ENCODE measurements at places on chromosomes 12 and 14. TPM values are rescaled to one million over a fixed set of nuclear protein-coding genes. Genes with fewer than 3 reads are reported as not detected.

DNA sequence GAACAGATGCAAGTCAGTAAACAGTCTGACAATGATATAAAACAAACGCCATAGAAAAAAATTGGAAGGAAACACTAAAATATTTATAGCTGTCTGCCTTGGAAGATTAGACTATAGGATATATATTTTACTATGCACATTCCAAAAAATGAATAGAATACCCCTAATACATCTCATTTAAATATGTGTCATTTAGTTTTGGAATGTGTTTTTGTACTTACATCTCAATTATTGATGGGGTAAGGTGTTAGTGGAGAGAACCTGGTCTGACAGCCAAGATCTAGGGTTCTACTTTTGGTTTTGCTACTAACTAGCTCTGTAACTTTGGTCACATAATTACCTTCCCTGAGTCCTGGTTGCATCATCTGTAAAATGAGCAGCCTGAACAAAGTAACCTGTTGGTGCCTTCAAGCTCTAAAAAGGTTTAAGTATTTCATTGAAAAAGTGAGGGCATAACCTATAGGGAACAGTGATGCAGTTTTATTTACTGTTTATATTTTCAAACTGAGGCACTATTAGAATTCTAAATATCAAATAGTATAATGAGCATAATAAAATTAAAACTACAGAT lies 28.6 kb upstream of the SLC6A13 start:
- peaks cover 46% of the 10 kb centered on the region for H3K36me3 ChIP-seq
- no peaks in the 10 kb centered on the region for H3K27me3 ChIP-seq
- no peak overlapping the region for H3K27ac ChIP-seq
- DNase-seq, result no peak

PRH1 gene
- total RNA-seq, result 32.6 TPM

GRCh38 chr12:56840922-56841321 lies 77.8 kb downstream of the HSD17B6 start:
- H3K27ac ChIP-seq, result no peak overlapping the region
- no peak for DNase-seq
- peaks cover 48% of the 10 kb centered on the region for H3K4me1 ChIP-seq
- H3K4me3 ChIP-seq, result no peak overlapping the region
- H3K27me3 ChIP-seq, result peaks cover 3% of the 10 kb centered on the region
- H3K36me3 ChIP-seq, result no peaks in the 10 kb centered on the region

DNA sequence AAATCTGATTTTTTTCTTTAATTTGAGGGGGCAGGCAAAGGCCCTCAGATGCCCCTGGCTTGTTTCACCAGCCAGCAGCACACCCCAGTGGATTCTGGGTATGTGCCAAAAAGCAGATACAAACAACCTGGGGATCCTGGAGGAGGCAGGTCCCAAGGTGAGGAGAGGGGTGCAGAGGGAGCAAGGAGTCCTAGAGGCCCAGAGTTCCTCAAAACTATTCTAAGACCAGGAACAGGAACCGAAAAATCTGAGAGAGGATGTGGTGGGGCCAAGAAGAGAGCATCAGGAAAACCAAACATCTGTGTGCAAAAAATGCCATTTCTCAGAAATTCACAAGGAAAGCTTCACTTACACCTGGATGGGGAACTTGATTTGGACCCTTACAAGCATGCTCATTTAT lies 8.2 kb downstream of the KCNA5 start:
- no peak for DNase-seq
- no peak overlapping the region for H3K27ac ChIP-seq
- no peak overlapping the region for H3K4me3 ChIP-seq
- no peaks in the 10 kb centered on the region for H3K36me3 ChIP-seq
